ENCODE measurements at places on chromosomes 7 and 10. TPM values are rescaled to one million over a fixed set of nuclear protein-coding genes. Genes with fewer than 3 reads are reported as not detected.

DNA sequence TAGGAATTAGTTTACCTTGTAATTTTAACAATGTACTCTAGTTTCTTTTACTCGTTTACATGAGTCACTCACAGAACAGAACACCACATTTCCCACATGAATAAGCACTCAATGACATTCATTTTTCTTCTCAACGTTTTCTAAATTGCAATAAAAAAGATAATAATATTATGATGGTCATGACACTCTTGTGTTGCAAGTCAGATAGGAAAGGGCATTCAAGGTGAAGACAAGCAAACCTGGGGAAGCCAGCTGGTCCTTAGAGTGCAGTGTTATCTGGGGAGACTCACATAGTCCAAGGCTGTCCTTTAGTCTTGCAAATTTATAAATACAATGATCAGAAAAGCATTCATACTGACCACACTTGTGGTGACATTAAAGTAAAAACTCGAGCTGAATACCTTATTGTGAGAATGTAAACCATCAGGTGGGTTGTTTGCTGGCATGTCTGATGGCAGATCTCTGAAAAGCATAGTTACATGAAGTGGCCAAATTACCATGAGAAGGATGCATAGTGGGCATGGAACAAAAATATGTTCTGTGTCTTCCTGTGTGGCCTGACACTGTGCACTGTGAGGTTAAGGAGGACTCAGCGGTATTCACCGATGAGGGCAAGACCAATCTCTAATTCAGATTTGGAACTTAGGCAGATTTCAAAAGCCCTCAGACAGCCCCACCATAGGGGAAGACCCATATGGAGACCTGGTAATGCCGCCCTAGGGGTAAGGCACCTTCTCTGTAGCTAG is 158.9 kb upstream of the ASAH2 start:
- H3K4me3 ChIP-seq = peak overlapping the region; percentile 34
- no peaks in the 10 kb centered on the region for H3K27me3 ChIP-seq
- H3K36me3 ChIP-seq = no peaks in the 10 kb centered on the region
- H3K27ac ChIP-seq = peak overlapping the region; percentile 61
- H3K4me1 ChIP-seq = peaks cover 42% of the 10 kb centered on the region
- DNase-seq = no peak

- no peak overlapping the region for H3K27ac ChIP-seq
- no peaks in the 10 kb centered on the region for H3K4me1 ChIP-seq
- peaks cover 22% of the 10 kb centered on the region for H3K27me3 ChIP-seq
- H3K4me3 ChIP-seq = no peak overlapping the region
Observed at GRCh38 chr10:131858583-131859340, 42.0 kb upstream of the PPP2R2D start.

DNA sequence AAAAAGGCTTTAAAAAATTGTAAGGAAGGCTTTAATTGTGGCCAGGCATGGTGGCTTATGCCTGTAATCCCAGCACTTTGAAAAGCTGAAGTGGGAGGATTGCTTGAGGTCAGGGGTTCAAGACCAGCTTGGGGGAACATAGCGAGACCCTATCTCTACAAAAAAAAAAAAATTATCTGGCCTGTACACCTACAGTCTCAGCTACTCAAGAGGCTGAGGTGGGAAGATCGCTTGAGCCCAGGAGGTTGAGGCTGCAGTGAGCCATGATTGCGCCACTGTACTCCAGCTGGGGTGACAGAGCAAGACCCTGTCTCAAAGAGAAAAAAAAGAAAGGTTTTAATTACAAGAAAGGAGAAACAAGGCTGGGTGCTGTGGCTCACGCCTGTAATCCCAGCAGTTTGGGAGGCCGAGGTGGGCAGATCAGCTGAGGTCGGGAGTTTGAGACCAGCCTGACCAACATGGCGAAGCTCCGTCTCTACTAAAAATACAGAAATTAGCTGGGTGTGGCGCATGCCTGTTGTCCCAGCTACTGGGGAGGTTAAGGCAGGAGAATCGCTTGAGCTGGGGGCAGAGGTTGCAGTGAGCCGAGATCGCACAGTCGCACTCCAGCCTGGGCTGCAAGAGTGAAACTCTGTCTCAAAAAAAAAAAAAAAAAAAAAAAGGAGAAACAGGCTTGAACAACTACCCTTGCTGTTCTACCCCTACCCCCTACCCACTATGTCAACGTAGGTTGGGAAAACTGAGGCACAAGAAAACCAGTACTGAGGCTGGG is 83.7 kb downstream of the CARD11 start:
- H3K4me1 ChIP-seq = peaks cover 61% of the 10 kb centered on the region
- H3K36me3 ChIP-seq = peaks cover 4% of the 10 kb centered on the region
- no peak for DNase-seq
- H3K27me3 ChIP-seq = no peaks in the 10 kb centered on the region
- peak overlapping the region; percentile 62 for H3K4me3 ChIP-seq

The C10orf62 gene
- not detected for total RNA-seq

DNA sequence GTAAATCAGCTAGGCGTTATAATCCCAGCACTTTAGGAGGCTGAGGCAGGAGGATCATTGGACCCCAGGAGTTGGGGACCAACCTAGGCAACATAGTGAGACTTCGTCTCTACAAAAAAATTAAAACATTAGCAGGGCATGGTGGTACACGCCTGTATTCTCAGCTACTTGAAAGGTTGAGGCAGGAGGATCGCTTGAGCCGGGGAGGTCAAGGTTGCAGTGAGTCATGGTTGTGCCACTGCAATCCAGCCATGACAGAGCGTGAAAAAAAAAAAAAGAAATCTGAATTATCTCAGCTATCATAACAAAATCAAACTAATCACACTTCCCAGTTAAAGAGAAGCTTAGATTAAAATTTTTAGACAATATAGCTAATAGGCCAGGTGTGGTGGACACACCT is 35.3 kb downstream of the ATAD1 start:
- DNase-seq = no peak
- H3K27me3 ChIP-seq = no peaks in the 10 kb centered on the region
- H3K4me3 ChIP-seq = no peak overlapping the region
- H3K27ac ChIP-seq = no peak overlapping the region
